ENCODE measurements at places on chromosomes 1 and 21.

- DNase-seq = no peak
These were observed 83.2 kb downstream of the RGL1 start for GRCh38 chr1:183887826-183888819.

DNA sequence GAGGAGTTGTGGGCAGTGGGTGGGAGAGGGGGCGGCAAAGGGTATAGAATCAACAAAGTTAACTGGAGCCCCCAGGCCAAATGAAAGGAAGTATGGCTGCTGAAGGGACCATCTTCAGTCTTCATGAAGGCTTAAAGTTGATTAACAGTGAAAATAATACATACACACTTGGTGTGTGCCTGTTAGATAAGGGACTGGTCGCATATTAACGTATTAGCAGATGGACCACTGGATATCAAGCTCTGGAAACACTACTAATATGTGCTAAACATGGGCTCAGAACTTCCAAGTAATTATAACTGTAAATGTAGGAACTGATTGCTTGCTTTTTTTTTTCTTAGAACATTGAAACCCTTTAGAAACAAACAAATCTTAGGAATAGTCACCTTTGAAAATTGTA, 224.7 kb upstream of the KIAA0040 start:
- no peak for DNase-seq

GRCh38 chr21:16194095-16194787, 464.5 kb downstream of the USP25 start:
- DNase-seq = no peak

DNA sequence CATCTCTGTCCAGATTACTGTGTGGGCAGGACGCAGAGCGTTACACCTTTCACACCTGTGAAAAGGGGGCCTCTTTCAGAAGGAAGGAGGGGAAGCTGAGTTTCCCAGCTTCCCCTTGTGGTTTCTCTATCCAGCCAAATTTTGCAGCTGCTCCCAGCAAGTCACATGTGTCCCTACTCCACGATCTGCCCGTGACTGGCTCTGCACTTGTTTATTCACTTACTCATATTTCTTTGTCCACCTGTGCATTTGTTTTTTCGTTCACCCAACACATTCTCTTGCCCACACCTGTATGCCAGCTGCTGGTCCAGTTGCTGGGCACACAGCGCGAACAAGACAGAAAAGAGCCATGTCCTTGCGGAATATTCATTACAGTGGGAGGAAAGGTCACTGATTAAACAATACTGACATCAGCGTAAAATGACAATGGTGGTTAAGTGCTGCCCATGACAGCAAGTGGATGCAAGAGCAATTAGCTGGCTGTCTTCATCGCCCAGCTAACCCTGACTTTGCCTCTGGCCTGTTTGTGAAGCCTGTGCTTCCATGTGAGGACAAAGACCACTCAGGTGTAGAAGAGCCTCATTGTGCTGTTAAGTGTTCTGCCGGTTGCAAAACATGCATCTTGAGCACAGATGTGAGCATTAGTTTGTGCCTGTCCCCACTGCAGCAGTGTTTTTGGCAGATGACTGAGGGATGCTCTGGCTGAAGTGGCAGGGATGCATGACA, 28.6 kb upstream of the NEK2 start:
- no peak for DNase-seq

DNA sequence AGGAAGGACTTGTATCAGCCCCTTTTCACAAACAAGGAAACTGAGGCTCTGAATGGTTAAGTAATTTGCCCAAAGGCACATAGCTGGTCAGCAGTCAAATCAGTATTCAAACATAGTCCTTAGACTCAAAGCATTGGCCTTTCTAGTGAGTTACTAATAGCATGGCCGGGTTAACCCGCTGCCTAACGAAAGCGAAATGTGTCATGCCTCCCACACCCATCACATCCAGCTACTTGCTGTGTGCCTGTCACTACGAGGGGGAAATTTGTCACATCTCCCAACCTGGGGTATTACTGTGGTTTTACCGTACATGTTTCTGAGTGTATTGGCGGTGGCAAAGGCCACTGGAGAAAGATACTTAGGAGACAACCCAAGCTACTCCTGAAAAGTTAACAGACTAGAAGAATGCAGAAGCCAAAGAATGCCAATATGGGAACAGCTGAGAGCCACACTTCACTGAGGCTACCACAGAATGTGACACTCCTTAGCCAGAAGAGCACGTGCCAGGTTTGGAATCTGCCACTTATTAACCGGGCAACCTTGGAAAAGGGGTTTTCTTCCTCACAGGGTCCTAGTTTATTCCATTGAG, 363.5 kb downstream of the KCNH1 start:
- DNase-seq = no peak

DNA sequence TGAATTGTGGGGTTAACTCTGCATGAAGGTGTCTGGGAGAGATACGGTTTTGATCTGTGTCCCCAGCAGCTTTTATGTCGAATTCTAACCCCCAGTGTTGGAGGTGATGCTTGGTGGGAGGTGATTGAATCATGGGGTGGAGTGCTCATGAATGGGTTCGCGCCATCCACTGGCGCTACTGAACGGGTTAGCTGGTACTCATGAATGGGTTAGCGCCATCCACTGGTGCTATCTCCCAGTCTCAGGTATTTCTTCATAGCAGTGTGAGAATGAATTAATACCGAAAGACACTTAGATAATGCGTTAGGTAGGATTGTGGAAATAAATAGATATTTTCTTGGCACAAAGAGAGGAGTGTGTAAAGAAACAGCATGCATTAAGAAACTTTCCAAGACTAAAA, 32.9 kb upstream of the CLDN8 start:
- no peak for DNase-seq

GRCh38 chr1:64240206-64240605, 36.8 kb downstream of the UBE2U start:
- no peak for DNase-seq

GRCh38 chr1:183597656-183598347, 7.5 kb upstream of the NCF2 start:
- DNase-seq = no peak
